HepG2 (cell line): ENCODE measurements at places on chromosomes 7 and 10. TPM values are rescaled to one million over a fixed set of nuclear protein-coding genes. Genes with fewer than 3 reads are reported as not detected.

DNA sequence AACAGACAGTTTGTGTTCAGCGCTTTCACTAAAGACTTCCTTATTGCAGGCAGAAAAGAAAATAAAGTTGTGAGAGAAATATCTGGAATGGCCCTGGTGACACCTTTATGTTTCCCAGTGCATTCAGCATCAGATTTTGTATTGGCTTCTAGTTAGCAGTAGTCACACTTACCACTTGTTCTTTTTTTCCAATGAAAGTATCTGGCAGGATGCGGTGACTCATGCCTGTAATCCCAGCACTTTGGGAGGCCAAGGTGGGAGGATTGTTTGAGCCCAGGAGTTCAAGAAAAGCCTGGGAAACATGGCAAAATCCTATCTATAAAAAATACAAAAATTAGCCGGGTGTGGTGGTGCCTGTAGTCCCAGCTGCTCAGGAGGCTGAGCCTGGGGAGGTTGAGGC lies 649.6 kb downstream of the LRMDA start:
- DNase-seq = no peak
- H3K27ac ChIP-seq = no peak overlapping the region
- no peaks in the 10 kb centered on the region for H3K36me3 ChIP-seq
- H3K4me1 ChIP-seq = peaks cover 24% of the 10 kb centered on the region
- H3K27me3 ChIP-seq = no peaks in the 10 kb centered on the region

ZFAND2A gene
- total RNA-seq = 140 and 171 TPM in 2 replicates

GRCh38 chr7:923108-924041 lies 31.1 kb downstream of the ADAP1 start:
- peaks cover 47% of the 10 kb centered on the region for H3K4me1 ChIP-seq
- H3K27me3 ChIP-seq = no peaks in the 10 kb centered on the region
- H3K27ac ChIP-seq = no peak overlapping the region
- no peak for DNase-seq
- H3K36me3 ChIP-seq = no peaks in the 10 kb centered on the region

ST8SIA6 gene
- not detected in 2 replicates for total RNA-seq

GRCh38 chr10:101903827-101904550 lies 60.4 kb upstream of the KCNIP2 start:
- H3K27ac ChIP-seq = no peak overlapping the region
- no peaks in the 10 kb centered on the region for H3K36me3 ChIP-seq
- no peaks in the 10 kb centered on the region for H3K27me3 ChIP-seq
- no peak for DNase-seq

- no peaks in the 10 kb centered on the region for H3K27me3 ChIP-seq
- no peak overlapping the region for H3K27ac ChIP-seq
- H3K4me3 ChIP-seq = no peak overlapping the region
- DNase-seq = no peak
- H3K4me1 ChIP-seq = peaks cover 7% of the 10 kb centered on the region; the same call in 1 of the 2 replicates
Measured at GRCh38 chr7:117085275-117085674, 132.0 kb downstream of the ST7 start.
